ENCODE measurements at places on chromosomes 2 and 18. TPM values are rescaled to one million over a fixed set of nuclear protein-coding genes. Genes with fewer than 3 reads are reported as not detected.

GRCh38 chr2:122237450-122237849 is 482.0 kb downstream of the TSN start:
- no peak for DNase-seq

DNA sequence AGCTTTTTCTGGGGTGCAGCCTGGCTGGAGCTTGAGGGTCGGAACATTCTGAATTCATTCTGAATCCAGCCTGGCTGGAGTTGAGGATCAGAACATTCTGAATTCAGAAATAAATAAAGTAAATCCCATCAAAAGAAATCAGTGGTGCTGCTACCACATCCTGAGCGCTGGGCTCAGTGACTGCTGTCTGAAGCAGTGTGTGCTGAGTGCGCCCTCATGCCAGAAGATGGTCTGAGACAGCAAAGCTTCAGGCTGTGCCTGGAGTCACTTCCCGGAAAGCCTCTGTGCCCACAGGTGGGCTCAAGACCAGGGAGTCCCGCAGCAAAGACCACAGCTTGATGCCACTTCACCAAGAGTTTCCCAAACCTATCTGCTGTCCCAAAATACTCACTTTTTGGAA is 187.9 kb downstream of the VAPA start:
- DNase-seq = peak; percentile 42

DNA sequence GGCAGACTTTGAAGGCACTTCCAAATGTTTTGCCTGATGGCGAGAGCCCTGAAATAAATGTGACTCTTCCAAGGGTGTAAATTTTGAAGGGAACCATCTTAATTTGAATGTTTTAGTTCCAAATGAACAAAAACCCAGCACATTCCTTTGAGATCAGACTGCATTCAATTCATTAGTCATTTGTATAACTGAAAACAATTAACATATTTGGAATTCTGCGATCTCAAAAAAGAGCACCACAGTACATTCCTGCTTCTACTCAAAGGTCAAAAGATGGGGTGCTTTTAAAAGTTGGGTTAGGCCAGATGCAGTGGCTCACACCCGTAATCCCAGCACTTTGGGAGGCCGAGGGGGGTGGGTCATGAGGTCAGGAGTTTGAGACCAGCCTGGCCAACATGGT is 38.2 kb upstream of the CHRNA1 start:
- no peak for DNase-seq

Gene CLASP1
- total RNA-seq = 45.9 TPM

- DNase-seq = no peak
Measured at GRCh38 chr2:175842996-175843395, 159.1 kb downstream of the LNPK start.

GRCh38 chr2:88747990-88748389 is 56.5 kb downstream of the RPIA start:
- no peak for DNase-seq

Gene CPS1
- total RNA-seq = 12.4 TPM

DNA sequence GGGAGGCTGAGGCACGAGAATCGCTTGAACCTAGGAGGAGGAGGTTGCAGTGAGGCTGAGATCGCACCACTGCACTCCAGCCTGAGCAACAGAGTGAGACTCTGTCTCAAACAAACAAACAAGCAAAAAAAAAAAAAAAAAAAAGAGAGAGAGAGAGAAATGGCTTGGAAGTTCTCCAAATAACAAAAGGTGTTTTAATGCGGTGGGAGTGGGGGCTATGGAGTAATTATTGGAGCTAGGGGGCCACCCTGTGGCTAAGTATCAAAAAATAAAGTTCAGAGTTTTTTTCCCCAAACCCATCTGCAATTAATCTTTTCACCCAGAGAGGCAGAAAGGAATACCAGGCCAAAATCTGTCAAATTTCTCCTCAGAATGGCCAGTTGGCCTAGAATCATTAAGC is 23.0 kb upstream of the CEP68 start:
- no peak for DNase-seq

DNA sequence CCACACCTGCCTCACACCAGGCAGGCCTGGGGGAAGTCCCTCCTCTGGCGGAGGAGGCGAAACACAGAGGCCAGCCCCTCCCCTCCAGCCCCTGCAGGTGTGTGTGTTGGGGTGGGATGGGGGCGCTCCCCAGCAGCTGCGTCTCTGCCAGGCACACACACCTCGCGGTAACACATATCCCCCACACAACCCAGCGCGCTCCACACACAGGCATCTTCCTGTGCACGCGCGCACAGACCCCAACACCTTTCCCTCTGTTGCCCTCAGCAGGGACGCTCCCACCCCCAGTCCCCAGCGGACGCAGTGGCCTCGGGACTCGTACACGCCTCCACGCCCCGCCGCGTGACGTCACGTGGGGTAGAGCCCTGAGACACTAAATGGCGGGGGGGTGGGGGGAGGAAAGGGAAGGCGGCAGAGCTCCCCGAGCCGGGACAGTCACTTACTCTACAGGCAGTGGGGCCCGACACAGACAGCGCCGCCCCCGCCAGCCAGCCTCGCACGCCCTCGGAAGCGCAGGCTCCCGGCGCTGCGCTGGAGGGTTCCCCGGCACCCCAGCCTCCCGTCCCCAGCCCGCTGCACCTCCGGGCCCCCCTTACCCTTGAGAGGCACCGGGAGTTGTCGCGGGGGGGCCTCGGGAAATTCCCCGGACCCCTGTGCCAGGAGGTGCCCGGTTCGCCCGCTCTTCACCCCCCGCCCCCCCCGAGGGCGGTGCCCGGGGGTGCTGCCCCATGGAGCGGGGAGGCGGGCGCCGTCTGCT is at the start of gene WNT10A:
Gene WNT10A, plus strand, starts transcription at position 751 of the 757 bp plus-strand sequence. CDS start 144 bp downstream, outside the sequence.
- DNase-seq = peak; percentile 57

Gene YES1
- total RNA-seq = 89.2 TPM

Gene EFEMP1
- 3.5 TPM for total RNA-seq

GRCh38 chr18:60847517-60847916 is 474.9 kb upstream of the MC4R start:
- DNase-seq = no peak

- no peak for DNase-seq
Measured at GRCh38 chr2:237201461-237202287, 116.0 kb downstream of the COPS8 start.

GRCh38 chr2:88160517-88160916 is 9.6 kb upstream of the THNSL2 start:
- no peak for DNase-seq

- DNase-seq = peak; percentile 52
Measured at GRCh38 chr2:8487461-8487932, 194.4 kb upstream of the ID2 start.

DNA sequence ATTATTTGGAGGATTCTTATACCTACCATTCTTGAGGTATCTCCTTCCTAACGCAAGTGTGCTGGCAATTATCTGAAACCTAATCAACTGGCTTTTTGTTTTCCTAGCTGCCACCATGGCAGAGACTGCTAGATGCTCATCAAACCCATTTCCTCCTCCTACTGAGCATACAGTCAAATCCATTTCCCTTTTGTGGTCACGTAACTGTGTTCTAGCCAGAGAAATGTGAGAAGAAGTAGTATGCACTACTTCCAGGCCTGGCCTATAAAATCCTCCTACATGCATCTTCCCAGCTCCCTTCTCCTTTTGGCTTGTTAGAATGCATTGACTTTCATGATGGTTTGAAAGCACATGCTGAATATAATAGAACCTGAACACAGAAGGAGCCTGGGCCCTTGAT is 494.1 kb upstream of the MEIS1 start:
- DNase-seq = no peak

Gene ADD2
- 124 TPM for total RNA-seq

Data from H9 (cell line).